ENCODE measurements at places on chromosomes 12 and 14.

DNA sequence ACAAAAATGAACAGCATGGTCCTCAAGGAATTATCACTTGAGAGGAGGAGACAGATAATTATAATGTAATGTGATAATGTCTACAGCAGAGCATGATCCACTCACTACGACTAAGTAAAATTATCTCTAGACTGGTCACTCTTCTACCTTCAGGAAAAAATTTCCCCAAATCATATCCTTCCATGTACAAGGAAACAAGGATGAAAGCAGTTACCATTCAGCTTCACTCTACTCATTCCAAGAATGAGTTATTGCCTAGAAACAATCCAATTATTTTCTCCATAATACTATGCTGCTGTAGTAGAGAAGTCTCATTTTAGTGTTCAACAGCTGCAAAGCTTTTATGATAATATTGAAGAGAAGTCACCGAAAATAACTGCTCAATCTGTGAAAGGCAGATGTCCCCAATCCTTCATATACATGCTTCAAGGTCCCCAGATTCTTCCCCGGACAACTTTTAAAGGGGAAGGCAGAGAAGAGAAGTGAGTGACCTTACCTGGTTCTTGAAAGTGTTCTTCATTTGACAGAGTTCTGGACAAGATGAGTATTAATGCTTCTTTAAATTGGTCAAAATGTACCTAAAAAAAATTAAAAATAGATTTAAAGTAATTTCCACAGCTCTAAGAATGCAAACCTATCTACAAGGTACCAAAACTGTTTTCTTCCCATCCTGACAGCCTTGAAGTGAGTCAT, 24.6 kb downstream of the NIN start:
- DNase-seq = no peak

GRCh38 chr12:124916374-124917134, 2.1 kb upstream of the UBC start:
- DNase-seq = no peak

DNA sequence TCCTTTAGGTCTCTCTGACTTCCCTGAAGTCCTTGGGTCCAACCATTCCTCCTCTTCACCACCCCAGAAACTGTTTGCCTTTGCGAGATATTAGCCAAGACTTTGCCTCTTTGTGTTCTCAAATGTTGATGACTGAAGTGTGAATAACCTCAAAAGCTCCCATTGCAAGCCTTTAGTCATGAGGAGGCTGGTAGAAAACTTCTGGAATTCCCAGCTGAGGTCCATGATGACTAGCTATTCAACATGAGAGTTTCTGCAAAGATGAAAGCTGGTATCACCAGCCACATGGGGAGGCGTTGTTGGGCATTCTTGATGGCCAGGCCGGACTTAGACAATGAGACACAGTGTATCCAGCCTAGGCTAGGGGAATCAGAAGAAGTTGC, 111.7 kb downstream of the TBX5 start:
- no peak for DNase-seq

- DNase-seq = no peak
These were observed 626 bp downstream of the TXNDC16 start for GRCh38 chr14:52551696-52552062.

DNA sequence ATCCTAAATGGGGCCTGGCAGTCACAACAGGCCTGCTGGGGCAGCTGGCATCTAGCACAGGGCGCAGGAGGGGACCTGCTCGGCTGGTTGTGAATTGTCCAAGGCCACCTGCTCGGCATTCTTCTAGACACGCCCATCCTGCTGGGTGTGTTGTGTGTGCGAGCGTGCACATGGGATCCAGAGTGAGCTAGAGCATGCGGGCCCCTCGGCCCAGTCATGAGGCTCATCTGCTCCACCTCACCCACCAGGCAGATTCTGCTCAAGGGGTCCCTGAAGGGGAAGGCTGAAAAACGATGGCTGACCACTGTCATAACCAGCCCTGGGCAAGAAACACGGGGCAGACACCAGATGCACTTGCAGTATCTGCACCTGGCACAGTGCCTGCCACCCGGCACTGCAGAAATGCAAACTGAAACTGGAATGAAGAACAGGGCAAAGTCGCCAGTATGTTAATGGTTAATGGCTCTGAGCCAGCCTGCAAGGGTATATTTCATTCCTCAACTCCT, 31.8 kb downstream of the MAX start:
- no peak for DNase-seq

- no peak for DNase-seq
These were observed 4.6 kb upstream of the A2ML1 start for GRCh38 chr12:8817856-8818255.

- no peak for DNase-seq
These were observed 1.3 kb upstream of the RNU6-7 start for GRCh38 chr14:32200368-32201192.

DNA sequence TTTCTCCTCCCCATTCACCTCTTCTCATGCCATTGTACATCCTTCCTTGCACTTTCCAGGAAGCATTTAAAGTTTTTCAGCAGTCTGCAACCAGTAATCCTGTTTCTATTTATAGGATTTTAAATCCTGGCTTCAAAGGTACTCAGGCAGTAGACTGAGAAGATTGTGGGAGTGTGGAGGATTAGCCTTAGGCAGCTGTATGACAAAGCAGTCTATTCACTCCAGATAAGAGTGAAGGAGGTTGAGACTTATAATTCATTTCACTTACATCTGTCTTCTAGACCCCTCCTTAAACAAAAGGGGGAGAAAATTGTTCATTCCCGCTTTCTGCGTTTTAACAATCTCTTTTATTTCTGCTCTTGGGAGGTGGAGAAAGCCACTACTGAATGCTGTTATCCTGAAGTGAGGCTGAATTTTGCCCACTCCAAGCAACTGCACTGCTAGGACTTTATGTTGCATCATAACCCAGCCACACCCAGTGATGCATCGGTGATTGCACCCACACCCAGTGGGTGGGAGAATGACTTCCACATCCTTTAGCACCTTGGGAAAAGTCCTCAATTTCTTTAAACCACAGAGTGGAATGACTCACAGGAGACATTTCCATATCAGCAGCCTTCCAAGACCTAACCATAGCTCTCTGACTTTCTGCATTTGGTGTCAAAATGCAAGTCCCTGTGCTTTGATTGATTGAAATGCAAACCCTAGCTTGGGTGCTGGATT, 382.5 kb upstream of the ATP2B1 start:
- DNase-seq = no peak

- DNase-seq = no peak
These were observed 165.4 kb downstream of the GCH1 start for GRCh38 chr14:54737132-54737711.

- no peak for DNase-seq
These were observed 7.6 kb downstream of the AKAP6 start for GRCh38 chr14:32336702-32337101.

DNA sequence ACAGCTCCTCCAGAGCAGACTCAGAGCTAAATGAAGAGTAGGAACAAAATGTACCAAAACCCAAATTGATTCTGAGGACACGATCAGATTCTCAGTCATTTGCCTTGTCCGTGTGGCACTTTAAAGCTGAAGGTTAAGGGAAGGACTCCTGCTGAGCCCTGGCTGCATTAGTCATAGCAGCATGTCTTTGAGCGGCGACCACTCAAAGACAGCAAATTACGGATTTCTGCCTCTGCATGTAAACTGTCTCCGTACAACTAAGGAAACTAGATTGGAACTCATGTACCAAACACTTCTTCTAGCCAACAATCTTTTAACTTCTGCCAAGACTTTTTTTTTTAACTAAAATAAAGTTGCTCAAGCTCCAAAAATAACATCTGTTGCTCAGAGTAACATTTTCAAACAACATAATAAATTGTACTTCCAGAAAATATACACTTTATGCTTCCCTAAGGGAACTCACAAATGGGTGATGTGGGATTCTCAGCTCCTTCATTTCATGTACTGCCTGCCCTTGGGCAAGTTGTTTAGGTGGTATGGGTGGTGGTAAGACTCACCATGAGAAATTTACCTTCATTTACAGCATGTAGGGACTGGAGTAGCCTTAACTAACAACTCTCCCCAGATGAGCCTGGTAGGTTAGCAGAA, 56.1 kb downstream of the RERG start:
- no peak for DNase-seq

- no peak for DNase-seq
These were observed 157.2 kb downstream of the SAMD4A start for GRCh38 chr14:54724123-54724522.

GRCh38 chr14:73492670-73493069, 1.9 kb downstream of the RIOX1 start:
- no peak for DNase-seq

DNA sequence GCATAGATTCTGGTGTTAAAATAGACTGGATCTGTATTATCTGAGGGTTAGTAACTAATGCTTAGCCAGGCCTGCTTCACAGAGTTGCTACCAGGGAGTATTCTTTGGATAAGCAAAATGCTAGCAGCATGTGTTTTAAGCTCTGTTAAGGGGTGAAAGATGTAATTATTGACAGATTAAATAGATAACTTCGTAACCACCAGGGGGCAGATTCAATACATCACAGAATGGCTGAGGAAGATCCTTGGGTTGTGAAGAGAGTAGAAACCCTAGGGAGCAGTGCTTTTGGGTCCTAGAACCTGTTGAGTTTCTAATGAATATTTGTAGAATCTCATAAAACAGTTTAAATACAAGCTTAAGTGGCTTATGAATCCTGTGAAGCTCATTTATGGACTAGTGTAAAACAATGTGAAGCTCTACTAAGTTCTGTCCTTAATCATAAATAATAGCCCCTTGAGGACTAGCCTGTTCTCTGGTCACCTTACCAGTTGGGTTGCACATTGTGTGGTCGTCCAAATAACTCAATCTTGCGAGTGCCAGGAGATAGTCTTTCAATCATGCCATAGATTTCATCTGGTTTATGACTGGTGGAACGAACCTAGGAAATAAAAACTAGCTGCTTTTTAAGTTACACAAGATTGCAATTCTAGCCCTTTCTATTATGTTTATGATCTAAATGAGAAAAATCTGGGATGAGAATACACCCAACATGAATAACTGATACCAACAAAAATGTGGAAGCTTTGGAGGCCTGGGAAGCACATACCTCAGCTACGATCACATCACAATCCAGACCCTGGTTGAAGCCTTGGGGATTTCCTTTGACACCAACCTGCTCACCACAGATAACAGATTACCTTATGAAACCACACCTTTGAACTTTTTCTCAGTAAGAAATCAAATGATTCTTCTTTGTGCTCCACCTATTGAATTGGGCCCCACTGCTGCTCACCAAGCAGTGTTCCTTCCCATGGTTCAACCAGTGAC, 12.3 kb downstream of the METTL3 start:
- no peak for DNase-seq

DNA sequence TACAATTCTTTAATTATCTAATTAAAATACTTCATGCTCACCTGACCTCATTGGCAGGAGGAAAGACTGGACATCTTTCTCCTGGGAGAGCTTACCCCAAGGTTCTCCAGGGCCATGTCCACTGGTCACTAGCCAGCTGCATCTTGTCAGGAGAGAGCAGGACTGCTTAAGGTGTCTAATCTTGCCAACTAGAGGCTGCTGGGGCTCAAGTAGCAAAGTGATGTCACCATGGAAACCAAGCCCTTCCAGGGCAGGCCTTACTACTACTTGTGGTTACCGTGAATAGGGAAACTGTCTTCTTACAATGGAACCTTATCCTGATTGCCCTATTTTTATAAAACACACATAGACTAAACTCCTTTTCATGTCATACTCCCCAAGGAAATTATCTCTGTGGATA, 376.4 kb downstream of the SNAPC1 start:
- DNase-seq = no peak

GRCh38 chr12:49941556-49942511, 8.7 kb upstream of the AQP2 start:
- DNase-seq = no peak

- DNase-seq = no peak
These were observed 166.1 kb upstream of the E2F7 start for GRCh38 chr12:77231501-77231918.

- no peak for DNase-seq
These were observed 25.1 kb downstream of the SPPL3 start for GRCh38 chr12:120879102-120879501.

DNA sequence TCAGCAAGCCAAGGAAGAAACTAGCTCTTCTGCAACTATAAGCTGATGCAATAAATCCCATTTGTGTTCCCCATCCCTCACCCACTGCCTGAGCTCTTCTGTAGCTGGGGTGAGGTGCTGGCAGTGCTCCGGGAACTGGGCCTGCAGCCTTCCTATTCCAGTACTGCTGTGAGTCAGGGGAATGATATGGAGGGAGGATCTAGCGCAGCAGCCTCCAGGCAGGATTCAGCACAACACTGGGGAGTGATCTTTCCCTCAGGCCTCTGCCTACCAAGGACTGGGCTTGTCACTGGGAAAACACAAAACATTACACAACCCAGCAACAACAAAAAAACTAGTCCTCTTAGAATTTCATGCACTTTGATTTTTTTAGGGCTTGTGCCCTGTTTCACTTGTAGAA, 58.7 kb downstream of the ST8SIA1 start:
- no peak for DNase-seq

DNA sequence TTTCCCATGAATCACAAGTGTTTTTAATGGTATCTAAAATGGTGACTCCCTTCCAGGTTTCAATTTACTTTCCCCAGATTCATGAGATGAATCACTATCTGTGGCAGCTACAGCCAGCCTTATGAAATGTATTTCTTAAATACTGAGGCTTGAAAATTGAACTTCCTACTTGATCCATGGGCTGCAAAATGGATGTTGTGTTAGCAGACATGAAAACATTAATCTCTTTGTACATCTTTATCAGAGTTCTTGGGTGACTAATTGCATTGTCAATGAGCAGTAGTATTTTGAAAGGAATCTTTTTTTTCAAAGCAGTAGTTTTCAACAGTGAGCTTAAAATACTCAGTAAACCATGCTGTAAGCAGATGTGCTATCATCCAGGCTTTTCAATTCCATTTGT, 250.8 kb downstream of the SLC6A15 start:
- no peak for DNase-seq

- DNase-seq = no peak
These were observed 6.9 kb upstream of the KRT74 start for GRCh38 chr12:52580496-52580895.

GRCh38 chr12:84277986-84278385, 634.6 kb downstream of the SLC6A15 start:
- no peak for DNase-seq

DNA sequence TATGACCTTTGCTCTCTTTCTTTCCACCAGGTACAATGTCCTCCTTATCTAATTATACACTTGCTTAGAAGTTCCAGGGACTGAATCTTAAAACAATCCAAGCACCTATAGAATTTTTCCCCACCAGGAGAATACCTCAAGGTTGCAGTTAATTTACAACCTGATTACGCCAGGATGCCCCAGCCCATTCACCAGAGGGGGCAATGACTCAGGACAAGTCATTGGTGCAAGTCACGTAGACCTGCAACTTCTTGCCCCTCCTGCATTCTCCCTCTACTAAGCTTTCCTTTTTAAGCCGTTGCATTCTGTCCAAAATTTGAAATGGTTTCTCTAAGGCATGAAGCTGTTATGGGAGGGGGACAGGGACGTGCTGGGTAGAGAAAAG, 111.1 kb upstream of the SCAF11 start:
- DNase-seq = no peak

DNA sequence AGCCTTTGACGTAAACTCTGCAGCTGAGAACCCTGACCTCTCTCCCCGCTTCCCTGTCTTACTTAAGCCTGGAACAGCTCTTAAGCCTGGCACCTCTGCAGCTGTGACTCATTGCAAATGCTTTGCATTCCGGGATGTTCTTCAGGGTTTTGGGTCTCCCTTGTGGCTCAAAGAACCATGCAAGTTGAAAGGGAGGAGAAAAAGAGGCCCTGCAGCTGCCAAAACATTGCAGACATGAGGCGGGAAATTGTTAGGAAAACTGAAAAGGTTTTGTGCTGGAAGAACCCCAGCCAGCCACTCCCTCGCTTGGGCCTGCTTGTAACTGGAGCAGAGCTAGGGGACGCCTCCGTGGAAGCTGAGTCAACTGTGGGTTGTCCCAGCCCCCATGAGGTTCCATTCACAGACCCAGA, 60.2 kb upstream of the FERMT2 start:
- DNase-seq = no peak
